ENCODE measurements at places on chromosomes 3 and 15.
A peak's percentile ranks its signal among the peaks of the same experiment; 100 is the strongest.

DNA sequence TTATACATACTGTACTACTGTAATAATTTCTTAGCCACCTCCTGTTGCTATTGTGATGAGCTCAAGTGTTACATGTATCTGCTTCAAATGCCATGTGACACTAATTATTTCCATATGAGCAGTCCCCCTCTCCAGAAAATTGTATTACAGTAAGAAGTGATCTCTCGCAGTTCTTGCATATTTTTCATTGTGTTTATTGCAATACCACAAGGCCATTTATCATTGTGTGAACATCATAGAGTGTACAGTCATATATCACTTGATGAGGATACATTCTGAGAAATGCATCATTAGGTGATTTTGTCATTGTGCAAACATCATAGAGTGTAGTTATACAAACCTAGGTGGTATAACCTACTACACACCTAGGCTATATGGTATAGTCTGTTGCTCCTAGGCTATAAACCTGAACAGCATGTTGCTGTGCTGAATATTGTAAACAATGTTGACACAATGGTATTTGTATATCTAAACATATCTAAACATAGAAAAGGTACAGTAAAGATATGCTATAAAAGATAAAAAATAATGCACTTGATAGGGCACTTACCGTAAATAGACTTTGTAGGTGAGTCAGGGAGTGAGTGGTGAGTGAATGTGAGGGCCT, 189.6 kb upstream of the MLF1 start:
- DNase-seq: no peak

DNA sequence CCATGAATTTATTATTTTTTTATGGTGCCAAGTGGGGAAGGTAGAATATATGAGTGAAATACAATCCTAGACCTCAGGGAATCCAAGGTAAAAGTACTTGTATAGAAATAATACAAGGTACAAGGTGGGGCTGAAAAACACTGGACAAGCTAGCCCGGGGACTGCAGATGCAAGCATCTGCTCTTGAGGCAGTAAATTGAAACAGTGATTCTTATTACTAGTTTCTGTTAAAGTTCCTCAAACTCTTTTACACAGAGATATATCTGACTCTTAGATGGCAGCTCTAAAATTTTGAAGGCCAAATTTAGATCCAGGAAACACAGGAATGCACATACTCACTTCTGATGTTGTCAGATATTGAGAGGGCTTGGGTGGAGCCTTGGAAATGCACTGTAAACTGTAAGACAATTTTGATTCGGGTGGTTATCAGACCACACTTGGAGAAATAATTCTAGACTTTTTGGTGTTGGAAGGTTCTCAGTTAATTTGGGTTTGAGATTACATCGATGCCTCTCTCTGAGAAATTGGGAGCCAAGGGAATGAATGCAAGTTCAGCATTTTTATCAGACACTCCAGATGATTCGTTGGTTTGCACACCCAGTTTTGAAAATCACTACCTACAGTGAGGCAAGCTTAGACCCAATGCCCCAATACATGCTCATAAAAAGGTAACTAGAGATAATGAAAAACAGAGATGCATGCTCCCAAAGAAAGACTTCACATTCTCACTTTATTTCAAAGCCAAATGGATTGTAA, 7.3 kb downstream of the TP63 start:
- DNase-seq: no peak

- no peak for DNase-seq
These were observed 26.4 kb upstream of the TNFAIP8L3 start for GRCh38 chr15:51121118-51121517.

GRCh38 chr15:88804257-88804656, 1.0 kb downstream of the ACAN start:
- no peak for DNase-seq

DNA sequence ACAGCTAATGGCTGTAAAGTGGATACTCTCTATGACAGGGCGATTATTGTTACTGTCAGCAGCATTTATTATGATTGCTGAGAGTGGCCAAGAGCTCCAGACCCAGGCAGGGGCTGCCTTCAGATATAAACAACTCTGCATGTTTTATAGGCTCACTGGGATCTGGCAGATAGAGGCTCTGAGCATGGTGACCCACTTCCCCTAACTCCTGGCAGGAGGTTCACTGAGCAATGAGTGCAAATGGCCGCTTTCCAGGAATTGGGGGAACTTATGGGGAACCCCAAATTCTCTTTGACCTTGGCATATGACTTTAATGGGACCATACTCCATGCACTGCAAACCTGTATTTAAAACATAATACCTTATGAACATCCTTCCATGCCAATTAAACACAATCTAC, 59.0 kb downstream of the SCN5A start:
- DNase-seq: no peak

DNA sequence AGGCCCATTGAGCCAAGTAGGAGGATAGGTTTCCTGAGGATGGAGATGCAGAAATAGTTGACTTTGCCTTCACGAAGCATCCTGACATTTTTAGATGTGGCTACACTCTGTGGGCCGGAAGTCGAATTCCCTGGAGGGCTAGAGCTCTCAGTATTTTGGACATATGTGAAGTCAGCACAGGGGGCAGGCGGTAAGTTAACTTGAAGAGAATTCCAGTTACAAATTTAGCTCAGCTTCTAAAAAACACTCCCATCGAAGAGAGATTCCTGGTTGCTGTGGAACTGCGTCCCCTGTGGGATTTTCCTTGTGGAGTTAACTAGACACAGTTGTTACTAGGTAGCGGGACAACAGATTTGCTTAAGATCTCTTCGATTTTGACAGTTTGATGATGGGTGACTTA, 161.9 kb upstream of the RGMA start:
- no peak for DNase-seq

DNA sequence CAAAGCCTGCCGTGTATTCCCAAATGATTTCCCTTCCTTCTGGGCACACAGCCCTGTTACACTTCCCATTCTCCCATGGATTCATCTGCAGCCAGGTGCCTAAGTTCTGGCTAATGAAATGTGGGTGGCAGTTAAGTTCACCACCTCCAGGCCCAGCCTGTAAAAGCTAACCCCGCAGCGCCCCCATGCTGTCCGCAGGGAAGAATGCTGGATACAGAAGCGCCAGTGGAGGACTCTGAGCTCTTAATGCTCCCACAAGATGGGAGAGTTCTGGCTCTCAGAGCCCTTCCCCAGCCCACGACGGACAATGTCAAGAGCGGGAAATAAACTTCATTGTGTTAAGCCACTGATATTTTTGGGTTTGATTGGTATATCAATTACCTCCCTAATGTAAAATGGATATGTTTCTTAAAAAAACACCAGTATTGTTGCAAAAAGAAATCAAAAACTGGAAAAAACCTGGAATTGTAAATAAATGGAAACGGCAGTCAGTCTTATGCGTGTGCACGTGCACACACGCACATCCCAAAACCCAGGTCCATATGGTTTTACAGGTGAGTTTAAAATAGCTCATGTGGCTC, 37.7 kb upstream of the FGD5 start:
- DNase-seq: no peak

DNA sequence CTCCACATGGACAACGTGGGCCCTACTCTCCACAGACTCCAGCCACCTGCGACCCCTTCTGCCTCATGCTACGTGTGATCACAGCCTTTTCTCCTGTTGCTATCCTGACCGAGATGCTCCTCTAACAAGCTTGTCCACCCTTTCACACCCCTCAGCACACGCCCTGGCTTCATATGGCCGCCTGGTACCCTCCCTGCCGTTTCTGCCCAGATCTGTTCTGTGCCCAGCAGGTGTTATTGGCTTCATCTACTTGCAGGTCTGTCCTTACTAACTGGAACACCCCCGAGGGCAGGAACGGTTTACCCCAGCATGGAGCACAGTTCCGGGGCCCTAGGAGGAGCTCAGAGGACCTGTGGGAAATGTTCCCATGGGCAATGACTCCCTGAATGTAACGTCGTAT, 9.9 kb downstream of the CHAC1 start:
- DNase-seq: no peak

- DNase-seq: no peak
These were observed 16.0 kb upstream of the GPR171 start for GRCh38 chr3:151219056-151219455.

GRCh38 chr3:150743508-150743907, 19.5 kb downstream of the SIAH2 start:
- DNase-seq: no peak

GRCh38 chr15:85870216-85871014, 75.7 kb upstream of the KLHL25 start:
- DNase-seq: no peak

- DNase-seq: no peak
These were observed 172.5 kb downstream of the TMEM108 start for GRCh38 chr3:133210656-133211055.

GRCh38 chr3:73094951-73095350, 33.5 kb downstream of the EBLN2 start:
- no peak for DNase-seq

GRCh38 chr15:44441095-44441501, 13.7 kb downstream of the CTDSPL2 start:
- no peak for DNase-seq

- no peak for DNase-seq
These were observed 218.2 kb downstream of the ADAMTS17 start for GRCh38 chr15:100123611-100124010.

- no peak for DNase-seq
These were observed 36.7 kb upstream of the BDH1 start for GRCh38 chr3:197592361-197593045.

DNA sequence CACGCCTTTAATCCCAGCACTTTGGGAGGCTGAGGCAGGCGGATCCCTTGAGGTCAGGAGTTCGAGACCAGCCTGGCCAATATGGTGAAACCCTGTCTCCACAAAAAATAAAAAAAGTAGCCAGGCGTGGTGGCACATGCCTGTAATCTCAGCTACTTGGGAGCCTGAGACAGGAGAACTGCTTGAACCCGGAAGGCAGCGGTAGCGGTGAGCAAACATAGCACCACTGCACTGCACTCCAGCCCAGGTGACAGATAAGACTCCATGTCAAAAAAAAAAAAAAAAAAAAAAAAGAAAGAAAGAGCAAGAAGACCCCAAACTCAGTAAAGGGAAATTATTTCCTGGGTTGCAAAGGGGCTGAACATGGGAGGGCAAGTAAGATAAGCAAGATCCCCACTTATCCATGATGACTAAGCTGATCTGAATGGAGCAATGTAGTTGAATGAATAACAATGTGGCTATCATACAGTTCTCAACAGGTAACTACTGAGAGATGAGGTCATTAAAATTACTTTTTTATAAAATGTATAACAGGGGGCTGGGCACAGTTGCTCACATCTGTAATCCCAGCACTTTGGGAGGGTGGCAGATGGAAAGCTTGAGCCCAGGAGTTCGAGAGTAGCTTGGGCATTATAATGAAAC, 46.0 kb downstream of the RBM15B start:
- DNase-seq: no peak

- DNase-seq: no peak
These were observed 40.9 kb downstream of the MEF2A start for GRCh38 chr15:99606646-99607045.

DNA sequence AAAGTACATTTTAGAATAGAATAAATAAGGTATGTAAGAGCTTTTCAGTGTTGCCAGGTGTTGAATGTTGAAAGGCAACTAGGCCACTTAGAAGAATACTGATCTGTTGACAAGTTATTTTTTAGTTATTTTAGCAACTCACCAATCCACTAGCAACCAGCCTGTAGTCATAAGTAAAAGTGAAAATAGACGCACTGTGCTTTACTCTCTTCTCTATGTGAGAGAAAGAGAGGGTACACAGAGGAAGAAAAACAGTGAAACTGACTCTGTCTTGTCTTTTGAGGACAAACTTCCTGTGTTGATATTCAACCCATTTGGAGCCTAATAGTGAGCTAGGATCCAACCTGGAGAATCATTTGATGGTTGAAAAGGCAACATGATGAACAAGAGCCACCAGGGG, 327.1 kb upstream of the GOLIM4 start:
- no peak for DNase-seq

- DNase-seq: no peak
These were observed 13.5 kb downstream of the PLD1 start for GRCh38 chr3:171796625-171797264.

GRCh38 chr3:127770671-127771355, 51.5 kb downstream of the MGLL start:
- no peak for DNase-seq

DNA sequence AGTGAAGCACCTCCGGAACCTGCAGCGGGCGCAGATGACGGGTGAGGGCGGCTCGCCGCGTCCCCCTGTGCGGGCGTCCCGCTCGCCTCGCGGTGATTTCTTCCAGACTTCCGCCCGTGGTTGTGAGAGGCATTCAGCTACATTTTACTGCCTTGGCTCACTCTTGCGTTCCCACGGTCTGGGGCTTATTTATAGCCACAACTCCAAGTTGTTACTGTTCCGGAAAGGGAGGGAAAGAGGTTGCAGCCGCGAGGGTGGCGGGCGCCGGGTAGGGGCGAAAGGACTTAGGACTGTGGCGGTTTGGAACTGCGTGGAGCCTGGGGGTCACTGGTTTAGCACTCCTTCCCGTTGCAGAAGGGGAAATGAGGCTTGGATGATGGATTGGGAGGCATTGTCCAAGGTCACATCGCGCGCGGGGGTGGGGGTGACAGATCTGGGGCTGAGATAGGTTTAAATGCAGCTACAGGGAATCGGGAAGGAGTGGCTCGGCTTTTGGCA, 1.1 kb downstream of the HES1 start:
- no peak for DNase-seq

DNA sequence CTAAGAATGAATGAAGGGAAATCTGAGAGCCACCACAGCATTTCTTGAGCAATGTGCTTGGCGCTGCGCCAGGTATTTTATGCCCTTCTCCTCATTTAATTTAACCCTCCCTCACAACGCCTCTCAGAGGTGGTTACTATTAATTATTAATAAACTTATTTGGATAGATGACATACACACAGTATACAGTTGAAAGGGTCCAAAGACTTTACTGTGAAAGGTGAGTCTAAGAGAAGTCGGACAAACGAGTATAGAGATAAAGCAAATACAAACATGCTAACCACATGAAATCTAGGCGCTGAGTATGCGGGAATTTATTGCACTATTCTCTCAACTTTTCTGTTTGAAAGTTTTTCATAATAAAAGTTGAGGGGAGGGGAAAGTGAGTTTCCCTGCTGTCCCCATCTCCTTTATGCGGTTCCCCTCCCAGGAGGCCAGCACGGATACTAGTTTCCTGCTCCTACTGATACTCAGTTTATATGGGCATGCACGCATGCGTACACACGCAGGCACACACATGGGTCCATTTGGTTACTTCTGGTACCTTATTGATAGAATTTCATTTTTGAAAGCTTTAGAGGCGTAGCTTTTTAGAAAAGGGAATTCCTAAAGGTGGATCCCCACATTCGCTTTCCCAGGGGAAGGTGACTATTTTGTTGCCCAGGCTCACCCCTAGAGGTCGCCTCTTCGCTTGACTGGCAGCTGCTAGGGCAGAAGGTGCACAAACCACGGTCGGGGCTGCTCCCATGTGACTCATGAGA, 28.5 kb upstream of the KCTD6 start:
- DNase-seq: peak; percentile 7

- no peak for DNase-seq
These were observed 7.6 kb downstream of the ZMAT3 start for GRCh38 chr3:179063945-179064560.

- no peak for DNase-seq
These were observed 843.8 kb downstream of the VGLL3 start for GRCh38 chr3:86147119-86147518.

GRCh38 chr3:155737844-155738460, 6.9 kb downstream of the PLCH1 start:
- DNase-seq: no peak

GRCh38 chr3:45106874-45107273, 39.3 kb downstream of the CDCP1 start:
- no peak for DNase-seq
